Left ventricle myocardium inferior (tissue), 1 donor: ENCODE measurements at places on chromosomes 11 and 22.

- peak; percentile 26 for DNase-seq
Measured at GRCh38 chr22:32202539-32203180, 2.2 kb downstream of the RFPL2 start.

- no peak for DNase-seq
Measured at GRCh38 chr11:105740164-105740903, 130.5 kb downstream of the GRIA4 start.

DNA sequence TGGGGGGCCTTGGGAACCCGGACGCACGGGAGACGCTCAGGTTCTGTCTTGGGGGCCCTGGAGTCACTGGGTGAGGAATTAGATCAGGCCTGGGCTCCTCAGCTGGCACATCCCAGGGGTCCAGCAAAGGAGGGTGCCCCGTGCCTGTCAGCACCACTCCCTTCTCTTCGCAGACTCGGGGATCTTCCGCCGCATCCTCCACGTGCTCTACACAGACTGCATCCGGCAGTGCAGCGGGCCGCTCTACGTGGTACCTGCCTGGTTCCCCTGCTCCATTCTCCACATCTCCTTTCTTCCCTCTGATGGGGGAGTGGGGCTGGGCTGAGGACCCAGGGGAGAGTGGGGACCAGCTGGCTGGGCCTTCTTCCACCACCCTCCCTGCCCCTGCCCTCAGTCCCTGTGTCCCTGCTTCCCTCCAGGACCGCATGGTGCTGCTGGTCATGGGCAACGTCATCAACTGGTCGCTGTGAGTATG, 6.7 kb upstream of the TAGLN start:
- no peak for DNase-seq

DNA sequence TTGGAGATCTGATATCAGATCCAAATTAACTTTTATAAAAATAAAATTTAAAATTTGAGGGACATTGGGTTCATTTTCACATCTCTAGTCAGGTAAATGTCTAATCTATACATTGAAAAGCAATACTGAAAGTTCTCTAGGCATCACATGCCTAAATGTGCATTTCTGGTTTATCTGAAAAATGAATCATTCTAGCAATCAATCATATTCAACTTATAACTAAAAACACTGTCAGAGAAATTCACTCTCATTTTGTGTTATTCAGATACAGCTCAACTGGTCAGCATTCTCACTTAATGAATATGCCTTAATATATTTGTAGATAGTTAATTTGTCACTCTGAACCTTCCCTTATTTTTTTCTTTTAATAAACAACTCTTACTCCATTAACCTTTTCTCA, 243.2 kb downstream of the CASP12 start:
- no peak for DNase-seq

DNA sequence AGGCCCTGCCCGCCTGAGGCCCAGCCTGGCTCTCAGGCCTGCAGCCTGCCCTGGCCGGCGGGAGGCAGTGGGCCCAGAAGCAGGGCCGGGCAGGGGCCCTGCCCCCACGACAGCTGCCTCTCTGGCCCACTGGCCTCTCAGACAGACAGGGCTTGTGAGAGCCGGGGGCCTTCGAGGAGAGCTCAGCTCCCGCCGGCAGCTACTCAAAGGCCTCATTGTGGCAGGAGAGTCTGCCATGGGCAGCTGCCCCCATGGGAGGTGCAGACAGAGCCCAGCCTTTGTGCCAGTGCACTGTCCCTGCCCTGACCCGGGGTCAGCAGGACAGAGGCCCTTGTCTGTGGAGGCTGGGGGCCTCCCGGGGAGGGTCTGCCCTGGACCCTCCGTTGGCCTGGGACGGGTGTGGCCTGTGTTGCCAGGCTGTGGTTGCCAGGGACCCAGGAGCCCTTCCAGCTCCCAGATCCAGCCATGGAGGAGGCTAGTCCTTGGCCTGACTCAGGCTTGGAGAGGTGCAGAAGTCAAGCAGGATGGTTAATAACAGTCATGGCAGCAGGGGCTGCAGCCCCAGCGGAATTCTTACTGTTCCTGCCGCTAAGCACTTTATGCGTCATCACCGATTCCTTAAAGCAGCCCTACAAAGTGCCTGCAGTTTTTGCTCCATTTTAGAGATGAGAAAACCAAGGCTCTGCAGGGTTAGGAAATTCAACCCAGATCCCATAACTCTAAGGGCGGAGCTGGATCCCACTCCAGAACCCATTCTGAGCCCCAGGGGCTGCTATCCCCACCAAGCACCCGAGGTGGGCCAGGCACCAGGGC, 12.5 kb downstream of the FLRT1 start:
- DNase-seq: no peak

GRCh38 chr11:88280673-88281316, 56.7 kb downstream of the CTSC start:
- no peak for DNase-seq

DNA sequence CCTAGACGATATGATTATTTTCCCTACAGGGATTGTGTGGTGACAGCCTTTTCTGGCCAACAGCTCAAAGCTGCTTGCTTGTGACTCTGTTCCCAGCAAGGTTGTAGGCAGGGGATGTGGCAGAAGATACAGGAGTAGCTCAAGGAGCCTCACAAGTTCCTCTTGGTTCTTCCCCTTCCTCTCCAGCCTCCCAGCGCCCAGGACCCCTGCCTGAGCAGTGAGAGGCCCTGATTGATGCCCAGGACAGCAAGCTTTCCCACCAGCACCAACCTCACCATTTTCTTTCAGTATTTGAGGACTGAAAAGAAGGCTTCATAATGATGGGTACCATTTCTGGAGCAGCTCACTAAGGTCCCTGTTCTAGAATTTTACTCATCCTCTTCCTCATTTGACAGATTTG, 248.0 kb downstream of the TENM4 start:
- DNase-seq: no peak

- no peak for DNase-seq
Measured at GRCh38 chr11:34208266-34209135, 103.1 kb downstream of the NAT10 start.

DNA sequence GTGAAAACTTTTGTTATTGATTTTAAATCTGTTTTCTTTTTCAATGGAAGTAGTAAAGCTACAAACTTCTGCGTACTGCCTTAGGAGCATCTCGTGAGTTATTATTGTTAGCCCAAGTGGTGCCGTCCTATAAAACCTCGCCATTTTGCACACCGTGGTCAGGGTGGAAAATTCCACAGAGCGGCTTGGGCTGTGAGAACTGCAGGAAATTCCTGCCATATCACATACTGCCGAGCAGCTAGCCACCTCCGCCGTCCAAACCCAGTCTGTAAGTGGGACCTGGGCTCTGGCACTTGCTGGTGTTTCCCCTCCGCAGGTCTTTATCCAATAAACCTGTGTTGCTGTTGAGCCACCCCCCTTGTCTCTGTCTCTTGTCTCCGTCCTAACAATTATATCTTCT, 88.0 kb upstream of the POU2AF2 start:
- no peak for DNase-seq

GRCh38 chr22:24090581-24090980, 79.5 kb downstream of the CABIN1 start:
- no peak for DNase-seq

DNA sequence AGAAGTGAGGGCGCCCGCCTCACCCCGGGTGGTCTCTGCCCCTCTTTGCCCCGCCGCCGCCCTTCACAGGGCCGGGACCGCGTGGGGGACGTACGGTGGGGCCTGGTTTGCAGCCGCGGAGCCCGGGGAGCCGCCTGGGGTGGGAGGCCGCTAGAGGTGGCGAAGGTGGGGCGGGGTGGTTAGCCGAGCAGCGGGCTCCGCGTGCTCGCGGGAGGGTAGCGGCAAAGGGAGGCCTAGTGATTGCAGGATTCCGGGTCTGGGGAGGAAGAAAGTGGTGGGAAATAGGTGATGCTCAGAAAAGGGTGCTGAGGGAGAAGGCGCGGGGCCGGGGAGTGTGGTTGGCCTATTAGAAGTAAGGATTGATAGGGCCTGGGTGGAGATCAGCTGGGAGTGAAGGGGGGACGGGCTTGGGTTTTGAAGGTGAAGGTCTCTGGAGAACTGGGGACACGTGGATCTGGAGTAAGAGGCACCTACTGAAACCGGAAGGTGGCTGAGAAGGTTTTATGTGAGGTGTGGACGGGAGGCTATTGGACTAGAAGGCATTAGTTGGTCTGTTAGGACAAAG, 571 bp downstream of the FAR1 start:
- peak; percentile 36 for DNase-seq

GRCh38 chr11:72358466-72359405, 75.6 kb downstream of the CLPB start:
- DNase-seq: no peak

GRCh38 chr11:64549969-64550368, 41.1 kb upstream of the SLC22A12 start:
- DNase-seq: no peak

DNA sequence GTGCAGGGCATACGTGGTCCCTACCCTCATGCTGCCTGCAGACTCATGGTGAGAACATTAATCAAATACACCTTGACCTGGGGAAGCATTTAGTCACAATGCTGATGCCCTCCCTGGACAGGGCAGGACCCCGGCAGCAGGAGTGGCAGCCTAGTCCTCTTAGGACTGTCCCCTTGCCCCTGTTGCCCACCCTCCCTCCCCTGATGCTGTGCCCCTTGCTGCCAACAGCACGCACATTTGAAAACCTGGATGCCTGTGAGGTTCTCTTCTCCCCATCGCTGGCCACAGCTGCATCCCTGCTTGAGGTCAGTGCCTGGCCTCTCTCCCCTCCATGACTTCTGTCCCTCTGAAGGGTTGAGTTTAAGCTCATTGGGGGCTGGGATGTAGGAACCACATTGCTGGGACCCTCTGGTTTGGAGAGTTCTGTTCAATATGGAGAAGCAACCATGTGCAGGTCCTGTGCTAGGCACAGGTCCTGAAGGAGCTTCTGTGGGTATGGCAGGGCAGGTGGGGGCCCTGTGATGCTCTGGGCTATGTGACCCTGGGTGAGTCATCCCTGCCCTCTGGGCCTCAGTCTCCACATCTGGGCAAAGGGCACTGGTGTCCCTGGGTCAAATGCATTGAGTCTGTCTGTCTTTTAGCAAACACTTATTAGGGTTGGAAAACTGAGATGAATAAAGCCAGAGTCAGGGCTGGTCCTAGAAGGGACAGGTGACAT, 31.3 kb downstream of the MYO7A start:
- no peak for DNase-seq

DNA sequence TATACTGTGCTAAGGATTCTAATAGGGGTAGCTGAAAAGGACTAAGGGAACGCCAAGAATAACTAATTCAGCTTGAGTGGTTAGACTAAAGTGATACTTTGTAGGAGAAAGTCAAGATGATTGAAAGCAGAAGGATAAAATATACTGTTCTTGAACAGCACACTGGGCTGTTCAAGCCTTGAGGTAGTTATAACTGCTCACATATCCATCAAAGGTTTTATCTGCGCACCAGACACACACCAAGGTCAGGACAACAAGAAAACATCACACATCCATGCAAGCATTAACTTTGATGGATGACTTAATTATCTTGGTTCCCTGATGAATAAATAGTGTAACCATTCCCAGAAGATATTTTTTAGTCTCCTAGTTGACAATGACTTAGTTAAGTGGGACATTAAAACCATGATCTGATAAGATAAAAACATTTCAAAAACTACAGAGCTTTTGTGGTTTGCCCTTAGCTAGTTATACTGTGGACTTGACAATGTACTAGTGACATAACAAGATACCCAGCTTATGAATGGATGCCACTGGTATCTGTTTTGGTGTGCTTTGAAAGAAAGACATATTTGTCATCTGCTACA, 728.9 kb downstream of the JRKL start:
- DNase-seq: no peak

GRCh38 chr11:61023086-61023965, 51.8 kb downstream of the CD6 start:
- no peak for DNase-seq

GRCh38 chr22:42641801-42642413, 1.5 kb upstream of the ATP5MGL start:
- DNase-seq: no peak

DNA sequence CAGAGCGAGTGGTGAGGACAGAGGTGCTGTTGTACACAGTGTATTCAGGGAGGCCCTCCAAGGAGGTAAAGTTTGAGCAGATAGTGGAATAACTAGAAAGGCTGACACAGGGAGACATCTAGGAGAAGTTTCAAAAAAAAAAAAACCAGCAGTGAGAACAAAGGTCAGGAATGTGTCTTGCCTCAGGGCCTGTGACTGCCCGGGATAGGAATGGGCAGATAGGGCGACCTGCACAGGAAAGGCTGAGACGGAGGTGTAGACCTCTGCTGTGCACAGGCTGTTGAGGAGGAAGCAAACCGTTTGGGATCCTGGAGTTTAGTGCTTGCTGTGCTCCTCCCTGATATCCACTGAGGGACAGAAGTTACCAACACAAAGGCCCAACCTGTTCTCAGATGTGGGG, 406.5 kb upstream of the B3GAT1 start:
- DNase-seq: no peak

- DNase-seq: no peak
Measured at GRCh38 chr22:40529821-40530220, 106.7 kb downstream of the MRTFA start.

GRCh38 chr22:37953062-37953436, 352 bp downstream of the C22orf23 start:
- DNase-seq: no peak

DNA sequence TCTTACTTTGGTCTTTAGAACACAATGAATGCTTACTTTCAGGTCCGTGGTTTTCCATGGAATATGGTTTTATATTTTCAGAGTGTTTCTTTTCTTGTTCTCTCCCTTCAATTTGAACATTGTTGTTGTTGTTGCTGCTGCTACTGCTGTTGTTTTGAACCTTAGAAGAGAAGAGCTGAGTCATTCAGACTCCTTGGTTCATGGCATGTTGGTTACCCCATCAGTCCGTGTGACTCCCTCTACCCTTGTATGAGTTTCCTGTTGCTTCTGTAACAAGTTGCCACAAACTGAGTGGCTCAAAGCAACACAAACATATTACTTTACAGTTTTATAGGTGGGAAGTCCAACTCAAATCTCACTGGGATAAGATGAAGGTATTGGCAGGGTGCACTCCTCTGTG, 511.0 kb downstream of the INSC start:
- DNase-seq: no peak

GRCh38 chr22:23708270-23708669, 17.5 kb downstream of the RGL4 start:
- DNase-seq: no peak

DNA sequence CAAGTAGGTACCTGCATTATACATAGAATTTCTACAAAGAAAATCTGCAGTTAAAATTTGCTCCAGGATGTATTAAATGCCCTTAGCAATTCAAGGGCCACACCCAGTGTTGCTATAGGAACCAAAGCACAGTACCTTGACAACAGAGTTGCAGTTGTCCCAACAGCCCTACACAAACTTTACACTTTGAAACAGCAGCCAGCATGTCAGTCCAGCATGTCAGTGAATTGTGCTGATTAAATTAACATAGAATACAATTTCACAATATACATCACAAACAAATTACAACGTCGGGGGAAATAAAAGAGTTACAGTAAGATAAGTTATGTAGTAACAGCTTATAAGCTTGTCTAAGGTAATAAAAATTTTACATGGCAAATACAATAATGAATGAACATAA, 389.2 kb downstream of the SOX6 start:
- no peak for DNase-seq

DNA sequence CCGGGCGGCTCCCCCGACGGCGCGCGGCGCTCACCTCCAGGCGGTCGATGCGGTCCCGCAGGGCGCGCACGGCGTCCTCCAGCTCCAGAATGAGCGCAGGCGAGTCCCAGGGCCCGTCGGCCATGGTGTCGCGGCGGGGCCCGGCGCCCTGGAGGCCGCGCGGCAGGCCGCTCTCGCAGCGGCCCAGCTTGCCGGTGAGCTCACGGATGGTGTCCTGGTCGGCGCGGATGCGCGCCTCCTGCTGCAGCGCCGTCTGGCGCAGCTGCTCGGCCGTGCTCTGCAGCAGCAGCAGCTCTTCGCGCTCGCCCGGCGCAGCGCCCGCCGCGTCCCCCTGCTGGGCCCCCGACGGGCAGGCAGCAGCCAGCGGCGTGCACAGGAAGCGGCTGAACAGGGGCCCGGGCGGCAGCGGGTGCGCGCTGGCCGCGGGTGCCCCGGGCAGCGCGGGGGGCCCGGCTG, 599 bp downstream of the NPTXR start:
- DNase-seq: peak; percentile 41
